Foreskin melanocyte (primary cell): ENCODE measurements at places on chromosomes 2 and 18.
A peak's percentile ranks its signal among the peaks of the same experiment; 100 is the strongest.

DNA sequence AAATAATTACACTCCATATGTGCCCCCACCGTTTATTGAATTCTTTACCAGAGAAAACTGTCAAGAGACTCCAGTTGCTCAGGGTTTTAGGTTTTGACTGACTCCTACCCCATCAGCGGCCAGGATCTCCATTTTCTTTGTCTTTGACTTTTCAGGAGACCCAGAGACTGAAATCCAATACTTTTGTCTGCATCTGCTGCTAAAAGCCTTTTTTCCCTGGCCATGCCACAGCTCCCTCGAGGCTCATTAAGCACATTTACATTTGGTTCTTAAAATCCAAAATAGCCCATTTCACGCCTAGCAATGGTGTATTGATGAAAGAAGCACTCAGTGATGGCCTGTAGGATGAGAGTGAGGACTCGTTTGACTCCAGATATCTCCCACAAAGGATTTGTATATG, 332.6 kb upstream of the ACVR2A start:
- DNase-seq: no peak

DNA sequence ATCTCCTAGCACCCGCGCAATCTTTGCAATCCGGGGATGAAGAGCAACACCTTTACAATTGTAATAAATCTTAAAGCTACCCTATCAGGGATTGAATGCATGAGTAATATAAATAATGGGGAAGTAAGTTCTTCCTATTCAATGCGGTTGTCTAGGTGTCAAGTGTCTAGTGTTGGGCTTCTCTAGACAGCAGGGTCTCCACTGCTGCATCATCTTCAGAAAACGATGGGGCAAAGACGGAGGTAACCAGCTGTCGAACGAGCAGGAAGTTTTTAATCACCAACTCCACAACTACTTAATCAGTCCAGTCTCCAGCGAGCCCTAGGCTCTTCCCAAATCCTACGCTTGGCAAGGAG, 573 bp downstream of the STAM2 start:
- DNase-seq: no peak

DNA sequence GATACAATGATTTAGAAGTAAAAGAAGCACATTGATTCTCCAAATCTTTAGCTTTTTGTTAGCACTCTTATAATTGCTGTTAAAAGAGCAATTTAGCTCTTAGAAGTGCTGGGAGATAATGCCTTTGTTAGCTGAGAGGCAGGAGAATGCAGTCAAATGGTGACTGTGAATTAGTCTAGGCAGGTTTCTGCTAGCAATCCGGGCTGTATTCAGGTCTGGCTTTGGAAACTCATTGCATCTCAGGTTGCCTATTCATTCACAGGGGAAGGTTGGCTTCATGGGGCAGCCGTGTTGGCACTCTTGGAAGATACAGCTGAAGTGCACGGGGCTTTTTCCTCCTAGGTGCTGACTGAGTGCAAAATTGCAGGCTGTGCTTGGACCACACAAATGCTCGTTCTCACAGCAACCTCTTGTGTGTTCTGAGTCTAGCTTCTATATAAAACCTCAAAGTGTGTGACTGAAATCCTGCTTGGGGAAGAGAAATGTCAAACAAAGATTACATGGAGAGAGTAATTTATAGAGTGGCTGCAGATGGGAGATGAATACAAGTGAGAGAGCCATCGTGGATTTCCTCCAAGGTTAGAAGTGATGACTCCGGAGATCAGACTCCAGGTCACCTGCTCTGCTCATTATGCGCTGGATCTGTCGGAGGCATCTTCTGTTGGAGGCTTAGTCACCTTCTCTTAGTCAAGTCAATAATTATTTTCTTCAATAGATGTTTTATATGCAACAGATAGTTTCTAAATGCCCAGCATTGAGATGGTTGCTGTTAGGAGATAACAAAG, 167.8 kb downstream of the PMAIP1 start:
- DNase-seq: no peak

DNA sequence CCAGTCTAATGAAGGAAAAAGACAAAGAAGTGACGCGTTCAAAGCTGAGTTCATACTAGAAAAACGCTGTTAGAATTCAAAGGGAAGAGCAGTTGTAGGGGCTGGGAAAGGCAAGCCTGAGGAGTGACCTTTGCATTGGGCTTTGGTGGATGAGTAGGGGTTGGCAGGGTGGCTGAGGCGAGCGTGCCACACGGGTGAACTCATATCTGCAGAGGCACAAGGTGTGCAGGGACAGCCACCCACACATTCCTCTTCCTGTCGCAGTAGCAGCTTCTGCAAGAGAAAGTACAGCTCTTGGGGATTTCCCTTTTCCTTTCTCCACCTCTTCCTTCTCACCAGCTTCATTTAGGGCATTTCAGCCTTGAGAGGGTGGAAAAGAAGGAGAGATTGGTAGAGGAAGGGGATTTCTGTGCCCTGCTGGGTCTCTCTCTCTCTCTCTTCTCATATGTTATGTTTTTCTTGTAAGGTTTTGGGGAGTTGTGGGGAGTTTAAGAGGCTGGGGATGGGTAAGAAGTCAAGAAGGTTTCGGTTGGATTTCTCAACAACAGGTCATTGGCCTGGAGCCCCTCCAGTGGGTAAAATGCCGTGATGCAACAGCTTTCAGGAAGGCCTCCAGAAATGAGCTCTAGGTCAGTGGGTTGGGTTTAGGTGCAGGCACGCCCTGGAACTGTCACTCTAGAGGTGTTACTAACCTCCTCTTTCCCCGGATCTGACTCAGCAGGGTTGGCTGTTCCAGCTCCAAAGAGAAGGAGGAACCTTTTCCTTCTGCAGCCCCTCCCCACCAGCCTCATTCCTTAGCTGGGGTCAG, 40.1 kb downstream of the ODC1 start:
- no peak for DNase-seq

GRCh38 chr18:3869848-3870247, 419.9 kb downstream of the TGIF1 start:
- DNase-seq: peak; percentile 53

- no peak for DNase-seq
These were observed 28.4 kb downstream of the E2F6 start for GRCh38 chr2:11437602-11438001.

GRCh38 chr2:236747426-236747825, 177.8 kb downstream of the ACKR3 start:
- DNase-seq: no peak

DNA sequence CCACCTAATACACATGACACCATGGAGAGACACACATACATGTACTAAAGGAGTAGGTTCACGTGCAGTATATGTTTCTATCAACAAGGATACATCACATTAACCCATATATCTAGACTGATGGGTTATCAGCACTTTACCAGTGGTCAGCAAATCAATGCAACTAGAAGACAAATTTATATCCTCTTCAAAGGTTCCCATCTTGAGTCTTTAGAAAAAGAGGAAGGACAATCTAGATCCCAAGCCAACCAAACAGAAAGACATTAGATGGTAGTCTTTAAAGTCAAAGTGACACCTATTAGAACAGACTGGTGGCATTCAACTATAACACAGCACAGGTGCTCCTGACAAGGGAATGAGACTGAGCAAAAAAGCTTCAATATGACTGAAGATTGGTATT, 13.8 kb upstream of the SERTAD2 start:
- DNase-seq: no peak

DNA sequence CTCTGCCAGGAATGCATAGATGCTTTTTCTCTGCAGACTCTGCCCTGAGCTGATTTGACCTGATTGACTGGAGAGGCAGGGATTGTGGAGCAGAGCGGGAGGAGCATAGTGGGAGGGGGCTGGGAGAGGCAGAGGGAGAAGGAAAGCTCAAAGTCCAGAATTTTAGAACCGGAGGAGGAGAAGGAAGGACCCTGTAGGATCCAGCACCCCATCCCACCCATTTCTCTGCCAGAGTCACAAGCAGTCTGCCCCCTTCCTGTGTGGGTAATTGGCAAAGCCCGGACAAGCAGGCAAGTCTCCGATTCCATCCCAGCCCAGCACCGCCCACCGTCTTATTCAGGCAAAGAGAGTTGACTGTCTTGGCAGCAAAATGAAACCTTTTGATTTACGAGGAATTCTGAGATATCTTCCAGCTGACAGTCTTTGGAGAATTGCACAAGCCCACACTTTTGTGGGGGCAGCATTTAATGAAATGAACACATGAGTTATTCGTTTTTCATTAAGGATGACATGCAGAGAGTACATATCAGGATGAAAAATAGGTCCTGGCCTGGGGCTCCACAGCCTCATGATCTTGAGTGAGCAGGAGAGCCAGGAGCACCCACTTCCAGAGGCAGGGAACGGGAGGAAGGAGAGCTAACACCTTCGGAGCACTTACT, 103.1 kb downstream of the MCFD2 start:
- peak; percentile 28 for DNase-seq

GRCh38 chr2:221262651-221263050, 309.5 kb downstream of the EPHA4 start:
- no peak for DNase-seq

- peak; percentile 9 for DNase-seq
These were observed 31.2 kb downstream of the STAMBP start for GRCh38 chr2:73859721-73860586.

DNA sequence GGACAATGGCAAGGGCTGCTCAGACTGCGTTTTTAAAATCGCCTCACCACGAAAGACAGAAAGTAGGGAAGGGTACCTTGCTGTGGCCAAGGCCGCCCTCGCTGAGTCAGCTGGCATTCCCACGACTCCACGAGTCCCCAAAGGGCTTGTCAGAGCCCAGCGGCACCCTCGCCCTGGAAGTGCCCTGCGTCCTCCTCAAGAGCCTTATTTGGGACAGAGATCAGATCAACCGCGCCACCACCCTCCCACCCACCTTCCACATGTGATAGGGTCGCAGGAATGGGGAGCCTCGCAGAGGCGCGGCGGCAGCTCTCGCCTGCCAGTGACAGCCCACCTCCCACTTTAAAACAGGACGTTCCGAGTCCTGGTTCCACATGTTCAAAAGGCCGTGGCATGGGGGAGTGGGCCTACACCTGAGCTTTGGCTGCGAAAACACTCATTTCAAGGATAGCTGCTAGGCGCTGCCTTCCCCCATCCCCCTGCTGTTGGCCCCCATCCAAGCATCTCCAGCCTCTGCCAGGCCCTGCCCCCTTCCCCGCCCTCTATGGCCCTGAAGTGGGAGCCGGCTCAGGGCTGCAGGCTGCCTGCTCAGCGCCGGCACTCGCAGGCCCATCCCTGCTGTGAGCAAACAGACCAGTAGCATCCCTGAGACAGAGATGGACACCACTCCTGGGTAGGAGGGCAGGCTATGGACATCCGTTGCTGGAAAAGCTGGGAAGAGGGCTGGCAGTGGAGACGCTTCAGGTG, 38.1 kb upstream of the ARHGEF4 start:
- DNase-seq: no peak

- DNase-seq: no peak
These were observed 29.3 kb upstream of the ACAA2 start for GRCh38 chr18:49842656-49843055.

- no peak for DNase-seq
These were observed 69.3 kb downstream of the TMEM247 start for GRCh38 chr2:46548521-46549144.

DNA sequence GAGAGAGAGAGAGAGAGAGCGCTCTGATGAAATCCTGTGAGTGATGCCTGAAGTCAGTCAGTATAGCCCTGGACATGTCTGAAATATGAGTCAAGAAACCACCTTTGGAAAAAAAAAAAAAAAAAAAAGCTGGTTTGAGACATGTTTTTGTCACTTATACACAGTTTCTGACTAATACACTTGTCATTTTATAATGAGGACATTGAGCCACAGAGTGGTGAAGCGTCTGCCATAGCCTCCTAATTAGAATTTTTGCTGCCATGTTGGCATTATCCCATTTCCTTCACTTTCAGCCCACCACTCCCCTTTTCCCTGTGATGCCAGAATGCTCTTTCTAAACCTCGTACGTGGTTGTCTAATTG, 15.7 kb upstream of the MYO3B start:
- no peak for DNase-seq

DNA sequence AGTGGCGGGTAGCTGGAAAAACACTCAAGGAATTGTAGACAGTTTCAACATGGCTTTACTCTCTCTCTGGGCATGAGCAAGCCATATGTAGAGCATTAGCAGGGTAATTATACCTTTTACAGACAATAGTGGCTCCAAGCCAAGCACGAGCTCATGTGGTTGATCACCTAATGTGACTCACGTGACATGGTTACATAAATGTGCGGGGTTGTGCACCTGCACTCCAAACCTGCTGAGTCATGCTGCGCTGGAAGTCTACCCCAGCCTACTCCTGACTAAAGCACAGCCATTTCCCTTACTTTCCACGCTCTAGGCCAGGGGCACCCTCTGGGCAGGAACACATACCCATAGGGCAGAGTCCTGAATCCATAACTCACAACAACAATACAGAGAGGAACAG, 232.8 kb downstream of the MBD5 start:
- DNase-seq: no peak

GRCh38 chr2:221572821-221573429, 821 bp upstream of the EPHA4 start:
- peak; percentile 30 for DNase-seq

DNA sequence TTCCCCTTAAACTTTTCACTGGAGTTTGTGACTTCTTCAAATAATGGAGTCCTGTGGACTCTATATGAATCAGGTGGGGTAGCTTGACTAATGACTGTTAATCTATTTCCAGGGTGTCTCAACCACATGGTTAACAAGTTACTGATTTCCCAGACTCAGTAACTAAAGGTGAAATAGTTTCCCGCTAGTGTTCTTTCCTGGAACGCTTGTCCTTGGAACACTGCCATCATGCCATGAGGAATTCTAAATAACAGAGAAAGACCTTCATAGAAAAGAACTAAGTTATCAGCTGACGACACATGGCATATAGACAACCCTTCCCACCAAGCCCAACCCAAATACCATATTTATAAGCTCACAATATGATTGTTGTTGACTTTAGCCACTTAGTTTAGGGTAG, 1027.9 kb upstream of the FAM98A start:
- peak; percentile 1 for DNase-seq

GRCh38 chr2:75287624-75288316, 88.5 kb upstream of the TACR1 start:
- no peak for DNase-seq

DNA sequence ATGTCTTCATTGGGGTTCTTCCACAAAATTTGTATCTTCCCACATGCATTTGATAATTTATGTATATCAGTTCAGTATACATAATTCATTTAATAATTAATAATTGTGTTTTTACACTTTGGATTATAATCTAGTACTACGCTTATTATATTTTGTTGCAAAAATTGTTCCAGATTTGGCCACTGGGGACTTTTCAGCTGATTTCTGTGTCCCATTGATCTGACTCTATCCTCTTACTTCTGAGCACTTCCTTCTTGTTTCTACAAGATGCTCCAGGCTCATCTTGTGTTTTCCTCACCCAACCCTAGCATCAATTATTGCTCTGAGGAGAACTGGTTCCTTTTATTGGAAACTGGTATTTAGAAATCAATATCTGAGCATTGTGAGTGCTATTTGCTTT, 215.3 kb upstream of the CDH19 start:
- DNase-seq: no peak

GRCh38 chr2:233441161-233442027, 87.1 kb downstream of the DGKD start:
- no peak for DNase-seq
